Stimulated activated CD4-positive, alpha-beta T cell treated with anti-CD3 and anti-CD28 coated beads, Interleukin-1b, Interleukin-23, amount 100 ng/mL, for 1 hour (primary cell): ENCODE measurements at places on chromosomes 7 and 10.

DNA sequence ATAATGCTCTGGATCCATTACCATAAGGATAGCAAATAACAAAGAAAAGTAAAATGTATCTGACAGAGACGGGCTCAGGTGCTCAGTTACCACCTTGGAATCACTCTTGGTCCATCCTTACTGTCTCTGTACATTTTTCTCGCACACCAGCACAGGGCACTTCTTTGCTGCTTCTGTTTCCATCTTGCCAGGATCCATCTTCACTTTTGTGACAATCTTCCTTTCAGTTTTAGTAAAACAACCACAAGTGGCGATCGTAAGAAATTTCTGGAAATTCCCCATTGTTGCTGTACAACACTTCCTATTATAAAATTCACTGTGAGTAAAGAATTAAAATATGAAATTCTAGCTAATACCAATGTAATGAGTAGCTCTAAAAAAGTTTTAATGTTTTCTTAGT, 695.5 kb downstream of the GRM8 start:
- no peak for DNase-seq

- DNase-seq, result no peak
These were observed 282.7 kb downstream of the HTR7 start for GRCh38 chr10:90575125-90575524.

DNA sequence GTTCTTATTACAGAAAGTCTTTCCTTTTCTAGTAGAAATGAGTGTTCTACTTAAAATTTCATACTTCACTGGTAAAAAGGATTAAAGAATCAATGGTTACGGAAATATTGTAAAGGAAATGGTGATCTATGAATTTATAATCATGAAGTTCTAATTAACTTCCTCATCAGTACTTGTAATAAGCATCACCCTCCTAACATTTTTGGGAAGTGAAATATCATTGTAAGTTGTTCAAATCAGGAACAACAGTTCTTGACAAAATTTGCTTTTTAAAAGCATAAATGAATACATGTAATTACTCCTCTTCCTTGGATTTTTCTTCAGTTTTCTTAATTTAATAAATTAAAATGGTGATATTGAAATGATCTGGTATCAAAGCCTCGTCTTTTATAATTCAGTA, 5.6 kb upstream of the PCGF5 start:
- DNase-seq, result no peak

- DNase-seq, result no peak
These were observed 128.9 kb downstream of the RGS10 start for GRCh38 chr10:119413471-119414080.

- DNase-seq, result no peak
These were observed 53.0 kb upstream of the C1GALT1 start for GRCh38 chr7:7129381-7129780.

DNA sequence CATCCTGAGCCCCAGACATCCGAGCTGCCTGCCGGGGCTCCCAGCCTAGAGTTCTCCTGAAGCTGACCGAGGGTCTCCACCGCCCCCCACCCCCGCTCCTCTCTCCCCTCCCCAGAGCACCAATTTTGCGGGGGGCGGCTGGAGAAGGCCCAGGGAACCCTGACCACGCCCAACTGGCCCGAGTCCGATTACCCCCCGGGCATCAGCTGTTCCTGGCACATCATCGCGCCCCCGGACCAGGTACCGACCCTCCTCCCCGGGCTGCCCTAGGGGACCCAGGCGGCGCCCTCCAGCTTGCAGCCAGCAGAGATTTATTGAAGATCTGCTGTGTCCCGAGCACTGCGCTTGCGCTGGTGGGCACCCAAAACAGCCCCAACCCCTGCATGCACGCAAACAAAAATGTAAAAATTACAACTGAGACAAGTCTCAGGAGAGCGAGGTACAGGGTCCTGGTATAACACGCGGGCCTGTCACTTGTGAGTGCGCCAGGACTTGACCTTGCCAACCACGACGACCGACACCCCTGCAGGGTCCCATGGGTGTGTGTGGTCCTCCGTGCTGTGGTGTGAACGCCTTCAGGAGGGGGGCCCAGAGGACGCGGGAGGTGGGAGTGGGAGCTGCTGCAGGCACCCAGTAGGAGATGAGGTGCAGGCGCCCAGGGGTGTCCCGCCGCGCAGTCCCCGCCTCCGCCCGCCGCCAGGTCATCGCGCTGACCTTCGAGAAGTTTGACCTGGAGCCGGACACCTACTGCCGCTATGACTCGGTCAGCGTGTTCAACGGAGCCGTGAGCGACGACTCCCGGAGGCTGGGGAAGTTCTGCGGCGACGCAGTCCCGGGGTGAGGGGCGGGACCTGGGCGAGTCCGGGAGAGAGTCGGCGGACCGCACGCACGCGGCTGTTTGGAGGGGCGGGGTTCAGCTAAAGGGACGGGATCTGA, 3.1 kb downstream of the PCOLCE start:
- DNase-seq, result peak; percentile 17

DNA sequence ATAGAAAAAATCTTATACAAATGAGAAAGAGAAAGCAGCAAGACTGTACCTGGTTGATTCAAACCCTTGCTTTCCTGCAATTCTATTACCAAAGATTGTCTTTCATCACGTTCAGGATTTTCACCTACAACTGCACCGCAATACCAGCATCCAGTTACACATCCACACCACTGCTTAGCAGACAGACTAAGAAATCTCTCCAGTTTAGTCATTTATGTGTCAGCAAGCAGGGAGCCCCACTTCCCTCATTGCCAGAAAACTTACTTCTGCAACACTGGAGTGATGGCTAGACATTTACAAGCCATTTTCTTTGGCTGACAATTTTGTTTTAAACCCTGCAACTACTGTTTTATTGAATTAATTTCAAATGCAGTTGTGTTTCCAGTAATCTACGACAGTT, 359.6 kb upstream of the MEOX2 start:
- DNase-seq, result no peak

DNA sequence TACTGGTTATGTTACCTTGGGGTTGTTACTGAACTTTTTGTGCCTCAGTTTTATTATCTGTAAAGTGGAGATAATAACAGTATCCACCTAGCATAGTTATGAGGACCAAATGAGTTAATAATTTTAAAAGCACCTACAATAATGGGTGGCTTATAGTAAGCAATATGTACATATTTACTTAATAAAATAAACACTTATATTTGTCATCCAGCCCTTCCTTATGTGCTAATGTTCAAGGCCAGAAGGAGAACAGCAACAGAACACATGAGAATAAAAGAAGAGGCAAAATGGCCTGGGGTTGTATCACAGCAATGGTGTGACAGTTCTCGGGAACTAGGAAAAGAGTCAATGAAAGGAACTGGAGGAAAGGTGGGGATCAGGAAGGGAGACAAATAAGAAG, 255.4 kb upstream of the LRGUK start:
- no peak for DNase-seq

DNA sequence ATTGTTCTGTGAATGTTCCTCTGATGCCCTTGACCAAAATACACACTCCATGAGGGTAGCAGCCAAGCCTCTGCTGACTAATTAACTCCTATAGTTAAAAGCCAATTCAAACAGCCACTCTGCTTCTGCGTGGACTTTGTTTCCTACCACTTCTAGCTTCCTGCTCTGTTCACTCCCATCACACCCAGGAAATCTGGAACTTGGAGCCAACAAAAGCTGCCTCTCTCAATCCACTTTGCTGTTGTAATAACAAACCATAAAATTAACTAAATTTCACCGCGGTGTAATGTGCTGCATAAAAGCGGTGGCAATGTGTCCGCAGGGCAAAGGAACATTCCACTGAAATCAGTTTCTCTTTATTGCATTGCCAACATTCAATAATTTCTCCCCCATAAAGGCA, 239.5 kb downstream of the PLXNA4 start:
- DNase-seq, result no peak

DNA sequence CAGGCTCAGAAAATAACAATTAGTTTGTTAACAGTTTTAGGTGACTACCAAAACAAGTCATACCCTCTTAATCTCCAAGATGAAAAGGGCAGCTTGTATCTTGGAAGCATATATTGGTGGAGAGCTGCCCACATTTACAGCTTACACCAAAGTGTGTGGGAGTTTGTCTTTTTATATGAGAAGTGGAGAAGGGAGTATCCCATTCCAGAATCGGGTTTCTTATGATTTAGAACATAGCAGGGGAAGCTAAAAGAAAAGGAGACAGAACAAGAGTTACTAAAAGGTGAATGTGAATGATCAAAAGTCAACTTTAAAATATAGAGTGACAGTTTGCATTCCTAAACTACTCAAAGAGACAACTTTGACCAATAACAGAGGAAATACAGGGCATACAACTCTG, 338.6 kb upstream of the VWC2 start:
- DNase-seq, result no peak

- peak; percentile 68 for DNase-seq
These were observed at the start of gene LSM5 for GRCh38 chr7:32490127-32490796. TSS of gene LSM5 (minus strand) at chr7:32490380. CDS start at chr7:32490365, 15 bp downstream.

DNA sequence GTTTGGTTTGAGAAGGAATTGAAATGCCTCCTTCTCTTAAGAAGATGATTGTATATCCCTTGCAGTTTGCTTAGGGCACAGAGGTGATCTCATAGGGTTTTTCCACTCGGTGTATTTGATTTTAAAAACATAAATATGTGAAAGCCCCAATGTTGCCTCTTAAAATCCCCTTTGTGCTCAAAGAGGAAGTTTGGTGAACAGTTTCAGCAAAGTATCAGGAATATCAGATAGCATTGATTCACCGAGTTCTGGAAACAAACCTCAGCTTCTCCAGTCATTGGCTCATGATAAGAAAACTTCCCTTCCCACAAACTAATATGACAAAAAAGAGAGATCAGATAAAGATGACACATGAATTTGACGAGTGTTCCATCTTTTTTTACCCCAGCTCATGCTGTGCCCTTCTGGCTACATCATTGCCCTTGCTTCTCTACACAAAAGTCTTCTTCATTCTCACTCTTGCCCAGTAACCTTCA, 20.1 kb upstream of the SMNDC1 start:
- DNase-seq, result no peak
